C1 segment of cervical spinal cord (tissue), 14 donors: ENCODE measurements at places on chromosomes 2 and 18.

DNA sequence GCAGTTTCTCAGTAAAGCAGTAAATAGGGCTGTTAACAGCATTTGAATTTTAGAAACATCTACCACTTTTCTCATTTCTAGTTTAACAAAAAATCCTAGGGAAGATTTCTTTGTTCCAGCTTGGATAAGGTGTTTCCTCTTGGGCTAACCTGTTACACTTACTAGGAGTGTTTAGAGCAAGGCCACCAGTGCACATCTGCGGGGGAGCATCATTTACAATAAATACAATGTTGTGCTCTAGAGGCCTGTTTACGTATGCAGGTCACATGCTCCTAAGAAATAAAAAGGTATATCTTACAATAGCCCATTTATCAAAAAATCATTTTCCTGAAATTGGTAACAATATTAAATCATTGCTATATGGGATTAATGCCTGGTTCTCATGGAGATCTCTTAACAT, 8.1 kb downstream of the ZNF638 start:
- DNase-seq: no peak

DNA sequence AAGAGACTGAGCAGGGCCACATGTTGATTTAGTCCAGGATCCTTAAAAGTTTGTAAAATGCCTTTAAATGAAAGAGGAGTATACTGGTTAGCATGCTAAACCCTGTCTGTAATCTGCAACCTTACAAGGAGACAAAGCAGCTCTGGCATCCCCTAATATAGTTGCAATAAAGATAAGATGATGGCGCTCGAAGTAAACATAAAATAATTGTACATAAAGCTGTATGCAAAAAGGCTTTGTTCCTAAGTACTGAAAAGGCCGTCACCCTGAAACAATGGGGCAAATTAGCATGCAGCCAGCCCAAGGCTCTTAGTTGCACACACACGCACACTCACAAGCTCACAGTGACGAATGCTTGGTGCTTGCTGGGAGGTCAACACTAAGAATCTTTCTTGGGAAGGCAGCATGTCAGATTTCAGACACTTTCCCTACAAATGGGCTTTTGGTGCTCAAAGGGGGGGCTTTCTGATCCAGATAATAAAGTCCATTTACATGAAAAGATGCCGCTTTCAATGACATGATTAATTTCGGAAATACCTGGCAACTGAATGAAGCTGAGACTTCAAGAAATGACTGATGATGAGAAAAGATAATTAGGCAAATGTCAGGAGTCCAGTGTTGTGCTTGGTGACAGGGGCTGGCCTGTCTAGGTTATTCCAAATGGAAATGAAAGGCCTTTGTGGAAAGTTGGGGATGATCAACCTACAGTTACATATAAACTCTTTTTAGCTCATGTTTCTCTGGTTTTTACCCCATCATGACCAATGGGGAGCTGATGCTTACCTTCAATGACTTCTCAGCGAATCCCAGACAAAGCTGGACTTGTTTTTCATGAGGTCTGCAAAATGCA, 370.3 kb downstream of the MEIS1 start:
- no peak for DNase-seq

GRCh38 chr2:181785691-181786344, 105.5 kb upstream of the NEUROD1 start:
- no peak for DNase-seq

- DNase-seq: no peak
Observed at GRCh38 chr2:11043245-11043644, 112.0 kb upstream of the SLC66A3 start.

- no peak for DNase-seq
Observed at GRCh38 chr2:62176801-62177200, 19.1 kb upstream of the B3GNT2 start.

- no peak for DNase-seq
Observed at GRCh38 chr2:69847068-69847828, 17.8 kb downstream of the GMCL1 start.

DNA sequence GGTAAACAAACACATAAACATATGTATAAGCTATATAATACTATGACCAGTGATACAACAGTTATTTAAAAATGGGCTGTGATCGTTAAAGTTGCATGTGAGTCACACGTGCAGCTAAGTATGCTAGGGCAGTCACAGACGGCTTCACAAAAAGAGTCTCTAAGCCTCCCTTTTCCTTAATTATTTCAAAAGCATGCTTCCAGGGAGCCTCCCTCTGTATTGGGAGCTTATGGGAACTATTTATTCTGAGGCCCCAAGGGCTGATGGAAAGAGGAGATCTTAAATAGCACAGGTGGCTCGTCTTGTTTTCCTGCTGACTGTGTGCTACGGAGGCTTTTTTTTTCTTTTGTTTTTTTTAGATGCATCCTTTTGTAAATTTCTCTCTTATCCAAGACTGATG, 94.3 kb downstream of the ADCYAP1 start:
- no peak for DNase-seq

DNA sequence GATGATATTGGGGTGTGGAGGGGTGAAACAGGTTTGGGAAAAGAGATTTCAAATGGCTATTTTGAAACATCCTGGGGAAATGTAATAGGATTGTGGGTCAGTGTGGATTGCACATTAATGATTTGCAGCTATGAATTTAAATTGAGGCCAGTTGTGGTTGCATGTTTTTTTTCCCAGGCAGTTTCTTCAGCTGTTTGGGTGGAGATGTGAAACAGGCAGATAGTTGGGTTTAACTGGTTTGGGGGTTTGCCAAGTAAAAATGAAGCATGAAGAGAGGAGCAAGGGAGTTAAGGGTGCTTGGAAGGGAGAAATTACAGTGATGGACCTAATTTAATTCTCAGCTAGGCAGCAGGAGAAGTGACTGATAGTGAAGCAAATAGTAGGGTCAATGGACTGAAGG, 16.8 kb downstream of the GPD2 start:
- DNase-seq: no peak

- DNase-seq: no peak
Observed at GRCh38 chr2:240788482-240788881, 31.5 kb downstream of the KIF1A start.

GRCh38 chr2:158199928-158200650, 98.4 kb downstream of the UPP2 start:
- DNase-seq: no peak

DNA sequence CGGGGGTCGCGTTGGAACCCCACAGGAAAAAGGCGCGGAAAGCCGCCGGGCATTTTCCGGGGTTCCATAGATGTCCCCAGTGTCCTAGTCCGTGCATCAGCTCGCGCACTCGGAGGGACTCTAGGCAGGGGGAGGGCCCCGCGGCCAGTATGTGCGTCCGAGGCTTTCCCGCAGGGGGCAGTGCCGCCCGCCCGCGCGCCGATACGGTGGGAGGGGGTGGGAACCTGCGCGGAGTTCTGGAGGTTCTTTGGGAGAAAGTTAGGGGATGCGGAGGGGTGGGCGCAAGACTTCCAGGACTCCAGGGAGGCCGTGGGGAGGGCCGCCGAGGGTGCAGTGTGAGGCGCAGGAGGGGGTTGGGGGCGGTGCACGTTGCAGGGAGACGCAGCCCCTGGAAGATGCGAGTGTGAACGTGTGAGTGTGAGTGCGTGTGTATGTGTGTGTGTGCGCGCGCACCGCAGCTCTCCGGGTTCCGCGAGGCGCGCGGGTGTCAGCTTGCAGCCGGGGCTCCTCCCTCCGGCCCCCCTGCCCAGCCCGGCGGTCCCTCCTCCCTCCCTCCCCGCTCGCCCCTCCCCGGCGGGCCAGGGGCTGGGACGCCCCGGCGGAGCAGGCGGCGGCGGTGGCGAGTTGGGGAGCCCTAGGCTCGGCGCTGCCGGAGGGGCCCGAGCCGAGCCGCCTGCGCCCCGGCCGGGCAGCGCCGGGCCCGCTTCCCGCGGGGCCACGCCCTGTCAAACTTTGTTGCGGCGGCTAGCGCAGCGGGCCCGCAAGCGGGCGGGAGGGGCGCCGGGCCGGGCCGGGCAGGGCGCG, at the start of gene TCF7L1:
TSS of gene TCF7L1 (plus strand) at position 559 of the 804 bp plus-strand sequence. CDS start 293 bp downstream, outside the sequence.
- peak; percentile 67 for DNase-seq

GRCh38 chr2:68775272-68775842, 40.7 kb downstream of the ARHGAP25 start:
- no peak for DNase-seq

- no peak for DNase-seq
Observed at GRCh38 chr2:113867571-113867970, 22.3 kb upstream of the ACTR3 start.

- DNase-seq: no peak
Observed at GRCh38 chr18:9665314-9665713, 42.8 kb upstream of the RAB31 start.

- no peak for DNase-seq
Observed at GRCh38 chr2:71926089-71926447, 221.6 kb downstream of the CYP26B1 start.
